Right lobe of liver (tissue), 6 donors: ENCODE measurements at places on chromosomes 4 and X. TPM values are rescaled to one million over a fixed set of nuclear protein-coding genes. Genes with fewer than 3 reads are reported as not detected.

The SHISA3 gene
- total RNA-seq = 0.15 TPM

The POU3F4 gene
- total RNA-seq = not detected

The MAB21L2 gene
- not detected for total RNA-seq

The GNRHR gene
- total RNA-seq = not detected
